Activated naive CD4-positive, alpha-beta T cell (primary cell): ENCODE measurements at places on chromosomes 1 and 21.

DNA sequence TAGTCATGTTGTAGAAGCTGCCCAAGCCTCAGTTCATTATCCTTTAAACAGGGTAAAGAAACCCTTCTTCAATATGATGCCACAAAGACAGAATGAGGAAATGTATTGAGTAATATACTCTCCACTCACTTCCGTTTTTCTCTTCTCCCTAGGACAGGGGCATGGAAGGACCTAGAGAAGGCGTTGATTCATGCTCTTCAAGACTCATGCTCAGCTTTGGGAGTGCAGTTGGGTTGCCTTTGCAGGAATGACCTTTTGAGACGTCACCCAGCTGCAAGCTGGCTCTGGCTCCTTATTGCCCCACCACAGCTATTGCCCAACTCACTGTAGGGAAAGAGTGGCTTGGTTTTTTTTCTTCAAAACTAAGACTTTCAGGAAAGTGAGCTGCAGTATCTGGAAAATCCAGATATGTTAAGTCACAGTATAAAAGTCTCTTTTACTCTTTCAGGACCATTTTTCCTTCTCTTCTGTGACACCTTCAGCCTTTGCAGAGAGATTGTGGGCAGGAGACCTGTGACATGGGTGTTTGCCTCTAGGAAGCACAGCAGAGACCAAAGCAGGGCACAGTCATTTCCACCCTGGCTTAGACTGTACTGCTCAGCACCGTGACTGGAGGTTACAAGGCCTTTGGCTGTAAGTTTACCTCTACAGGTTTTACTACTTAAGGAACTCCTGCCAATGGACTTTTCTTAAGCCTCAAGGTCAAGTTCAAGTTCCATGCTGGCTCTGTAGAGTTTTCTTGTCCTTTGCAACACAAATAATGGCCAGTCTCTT, 39.5 kb downstream of the XCL2 start:
- DNase-seq, result no peak

DNA sequence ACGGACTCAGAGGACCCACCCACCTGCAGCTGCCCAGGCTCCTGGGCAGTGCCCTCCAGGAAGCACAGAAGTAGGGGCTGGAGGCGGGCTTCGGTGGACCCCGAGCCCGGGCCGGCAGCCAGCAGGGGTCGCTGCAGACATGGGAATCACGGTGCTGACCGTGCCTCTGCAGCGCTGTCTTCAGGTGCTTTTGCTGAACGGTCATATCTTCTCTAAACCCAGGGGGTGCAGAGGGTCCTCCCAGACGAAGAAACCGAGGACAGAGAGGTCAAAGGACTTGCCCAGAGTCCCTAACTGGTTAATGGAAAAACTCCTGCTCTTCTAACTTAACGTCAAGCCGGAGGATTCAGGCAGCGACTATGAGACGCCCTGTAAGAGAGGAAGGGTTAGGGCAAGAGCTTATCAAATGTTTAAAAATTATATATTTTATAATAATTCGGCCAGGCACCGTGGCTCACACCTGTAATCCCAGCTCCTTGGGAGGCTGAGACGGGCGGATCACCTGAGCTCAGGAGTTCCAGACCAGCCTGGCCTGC, 21.5 kb upstream of the LEFTY2 start:
- DNase-seq, result peak; percentile 9

- DNase-seq, result no peak
These were observed 192.5 kb downstream of the FOXD2 start for GRCh38 chr1:47630346-47630745.

- no peak for DNase-seq
These were observed 564.3 kb downstream of the USP25 start for GRCh38 chr21:16294128-16294527.

- DNase-seq, result no peak
These were observed 938.9 kb upstream of the ADGRL4 start for GRCh38 chr1:79945391-79945790.

DNA sequence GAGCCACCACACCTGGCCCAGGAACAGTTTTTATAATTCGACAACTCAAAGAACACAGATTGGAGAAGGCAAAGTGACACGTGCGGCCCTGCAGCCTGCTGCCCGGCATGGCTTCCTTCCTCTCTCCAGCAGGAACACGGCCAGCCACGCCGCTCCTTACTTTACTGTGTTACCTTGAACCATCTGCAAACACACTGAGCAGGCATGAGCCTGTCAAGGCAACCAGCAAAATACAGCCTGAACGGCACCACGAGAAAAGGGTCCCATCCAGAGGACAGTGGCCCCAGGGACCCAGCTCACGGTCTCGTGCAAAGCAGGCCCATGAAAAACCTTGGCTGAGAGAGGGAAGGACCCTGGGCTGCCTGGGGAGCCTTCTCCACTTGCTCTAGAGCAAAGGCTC, 38.8 kb downstream of the NPHP4 start:
- no peak for DNase-seq

DNA sequence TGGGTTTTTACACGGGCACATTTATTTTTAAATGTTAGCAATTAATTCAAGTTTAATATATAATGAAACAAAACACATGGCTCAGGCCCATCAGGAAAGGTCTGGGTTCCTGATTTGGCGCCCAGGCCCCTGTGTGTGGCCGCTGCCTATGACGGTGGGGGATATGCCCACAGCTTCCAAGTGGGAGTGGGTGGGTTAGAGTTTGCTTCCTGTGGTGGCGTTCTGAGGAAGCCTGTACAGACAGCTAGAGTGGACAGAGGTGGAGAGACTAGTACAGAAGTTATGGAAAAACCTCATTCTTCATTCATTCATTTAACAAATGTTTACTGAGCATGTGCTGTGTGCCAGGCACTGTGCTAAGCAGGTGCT, 22.4 kb upstream of the EPS8L3 start:
- DNase-seq, result no peak

- no peak for DNase-seq
These were observed 739.3 kb downstream of the LTN1 start for GRCh38 chr21:28253338-28253737.

GRCh38 chr1:116521186-116521585, 49.6 kb downstream of the CD58 start:
- DNase-seq, result no peak

DNA sequence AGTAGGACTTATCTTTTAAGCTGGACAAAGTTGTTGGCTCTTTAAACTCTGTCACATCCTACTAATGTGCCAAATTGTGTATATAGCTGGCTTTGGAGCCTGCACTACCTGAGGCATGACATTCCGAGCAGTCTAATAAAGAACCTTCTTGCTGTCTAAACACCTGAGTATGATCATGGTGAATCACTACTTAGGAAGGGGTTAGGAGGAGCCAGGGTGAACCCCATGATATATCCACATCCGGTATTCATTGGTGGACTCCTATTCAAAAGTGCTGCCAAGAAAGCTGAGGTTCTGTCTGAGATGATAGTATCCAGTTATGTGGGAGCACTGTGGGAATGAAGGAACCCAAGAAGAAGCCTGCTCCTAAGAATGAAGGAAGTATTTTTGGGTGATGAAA, 27.1 kb downstream of the CRNN start:
- DNase-seq, result no peak

DNA sequence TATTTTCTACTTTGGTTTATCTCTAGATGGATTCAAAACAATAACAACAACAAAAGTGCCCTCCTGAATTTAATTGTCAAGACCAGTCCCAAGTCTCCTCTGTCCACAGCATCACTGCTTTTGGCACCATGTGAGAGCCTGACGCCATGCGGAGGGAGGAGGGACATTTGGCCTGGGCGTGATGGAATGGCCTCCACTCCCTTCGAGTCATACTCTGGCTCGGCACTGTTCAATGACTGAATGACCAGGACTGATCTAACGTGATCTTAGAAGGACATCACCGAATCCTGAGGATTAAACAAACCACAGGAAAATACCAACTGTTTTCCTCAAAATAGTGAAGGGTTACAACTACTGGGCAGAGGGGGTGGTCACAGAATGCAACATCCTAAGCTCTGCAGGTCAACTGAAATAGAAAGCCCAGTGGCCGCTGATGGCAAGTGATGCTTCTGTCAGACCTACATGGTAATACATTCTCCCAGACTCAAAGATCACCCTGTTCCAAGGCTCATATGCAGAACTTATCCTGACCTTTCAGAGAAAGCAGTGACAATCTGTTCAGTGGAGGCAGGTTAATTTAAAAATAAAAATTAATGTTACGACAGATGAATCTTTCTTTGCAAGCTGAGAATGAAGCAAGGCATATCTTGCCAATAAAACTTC, 19.1 kb downstream of the SRSF4 start:
- DNase-seq, result no peak

GRCh38 chr1:116694524-116694923, 27.0 kb upstream of the IGSF3 start:
- DNase-seq, result no peak

GRCh38 chr1:11448373-11449099, 30.4 kb upstream of the DISP3 start:
- DNase-seq, result no peak

- DNase-seq, result no peak
These were observed 67.7 kb downstream of the PIK3R3 start for GRCh38 chr1:46064708-46065107.

DNA sequence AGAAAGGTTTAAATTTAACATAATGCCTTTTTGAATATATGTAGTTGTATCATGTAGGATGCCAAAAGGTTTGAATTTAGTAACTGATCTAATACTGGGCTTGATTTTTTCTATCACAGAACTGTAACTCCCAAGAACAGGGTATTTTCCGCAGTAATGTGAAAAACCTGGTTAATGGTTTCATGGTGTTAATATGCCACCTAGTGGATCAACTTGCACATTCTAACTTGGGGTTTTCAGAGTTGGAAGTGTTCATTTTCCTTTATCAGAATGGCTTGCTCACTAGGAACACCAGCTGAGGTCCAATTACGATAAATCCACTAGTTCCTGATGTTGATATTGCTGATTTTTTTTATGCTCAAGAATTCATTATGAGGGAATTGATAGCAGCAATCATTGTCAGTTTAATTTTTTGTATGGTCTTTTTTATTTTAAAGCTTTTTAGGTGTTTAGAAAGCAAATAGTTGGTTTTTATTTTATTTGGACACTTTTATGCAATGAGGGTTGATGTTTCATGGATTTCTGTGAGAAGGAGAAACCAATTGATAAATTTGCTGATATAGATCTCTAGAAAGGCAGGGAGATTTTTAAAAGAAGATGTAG, 157.2 kb downstream of the PLA2G4A start:
- DNase-seq, result no peak

DNA sequence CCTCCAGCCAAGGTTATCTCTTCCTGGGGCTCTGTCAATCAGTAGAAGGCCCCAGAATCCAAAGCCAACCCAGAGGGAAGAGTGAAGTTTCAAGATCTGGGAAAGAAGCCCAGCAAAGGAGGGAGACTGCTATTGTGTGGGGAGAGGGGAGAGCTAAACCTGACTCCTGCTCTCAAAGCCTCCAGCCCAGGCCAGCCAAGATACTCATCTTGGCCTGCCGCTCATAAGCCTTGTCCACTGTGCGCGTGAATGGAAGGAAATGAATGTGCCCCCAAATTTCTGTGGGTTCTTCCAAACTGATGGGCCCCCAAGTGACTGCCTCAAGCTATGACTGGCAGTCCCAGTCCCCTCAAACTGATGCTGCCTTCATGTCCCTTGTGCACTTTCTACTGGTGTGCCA, 2.0 kb downstream of the PLXNA2 start:
- no peak for DNase-seq

DNA sequence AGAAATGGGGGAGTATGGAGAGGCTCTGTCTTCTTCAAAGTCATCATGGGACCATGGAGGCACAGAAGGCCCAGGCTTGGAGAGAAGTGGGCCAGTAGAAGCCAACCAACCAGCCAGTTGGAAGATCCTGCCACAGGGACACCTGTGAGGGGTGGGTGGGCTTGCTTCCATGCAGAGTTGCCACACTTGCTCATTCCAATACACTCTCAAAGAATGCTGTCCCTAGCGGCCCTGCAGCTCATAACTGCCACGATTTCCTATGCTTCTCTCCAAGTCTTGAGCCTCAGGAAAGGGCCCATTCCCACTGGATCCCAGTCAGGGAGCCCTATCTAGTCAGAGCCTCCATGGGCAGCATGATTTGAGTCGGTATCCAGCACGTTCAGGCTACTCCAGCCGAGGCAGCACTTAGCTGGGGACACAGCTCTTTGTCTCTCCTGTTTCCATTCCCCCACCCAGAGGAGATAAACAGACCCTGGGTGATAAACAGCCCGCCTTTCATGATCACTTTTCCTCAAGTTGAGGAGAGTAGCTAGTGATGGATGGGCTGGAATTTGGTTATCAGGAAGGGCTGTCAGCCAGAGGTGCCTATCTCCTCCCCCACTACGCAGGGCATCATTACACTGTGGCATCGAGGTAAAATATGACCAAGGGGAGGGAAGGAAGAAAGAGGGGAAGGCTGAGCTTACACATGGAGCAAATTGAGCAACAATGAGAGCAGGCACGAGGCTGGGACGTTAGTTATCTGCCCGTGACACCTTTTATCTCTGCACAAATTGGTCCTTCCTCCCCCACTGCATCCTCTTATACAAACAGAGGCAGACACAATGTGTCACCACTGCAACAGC, 64.6 kb downstream of the ERI3 start:
- no peak for DNase-seq

- DNase-seq, result no peak
These were observed 39.1 kb downstream of the TYW3 start for GRCh38 chr1:74771913-74772515.

- DNase-seq, result no peak
These were observed 29.5 kb upstream of the RGS4 start for GRCh38 chr1:163039707-163040093.

DNA sequence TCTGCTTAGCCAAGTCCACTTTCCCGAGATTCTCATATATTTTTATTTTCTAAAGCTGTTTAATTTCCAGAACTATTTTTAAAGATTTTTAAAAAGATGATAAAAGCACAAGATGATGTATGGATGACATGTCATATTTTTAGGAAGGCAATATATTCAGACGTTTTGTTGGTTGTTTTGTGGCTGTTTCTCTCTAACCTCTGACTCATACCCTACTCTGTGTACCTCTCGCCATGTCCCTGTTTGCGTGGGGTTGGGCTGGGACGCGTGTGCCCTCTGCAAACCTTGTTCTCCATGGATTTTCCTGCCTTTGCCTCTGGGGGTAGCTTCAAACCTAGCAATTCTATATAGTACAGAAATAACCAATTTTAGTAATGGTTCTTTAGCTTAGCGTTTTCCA, 132.0 kb downstream of the GALNT2 start:
- DNase-seq, result no peak

- no peak for DNase-seq
These were observed 338.2 kb downstream of the ASTN1 start for GRCh38 chr1:176826265-176826664.

DNA sequence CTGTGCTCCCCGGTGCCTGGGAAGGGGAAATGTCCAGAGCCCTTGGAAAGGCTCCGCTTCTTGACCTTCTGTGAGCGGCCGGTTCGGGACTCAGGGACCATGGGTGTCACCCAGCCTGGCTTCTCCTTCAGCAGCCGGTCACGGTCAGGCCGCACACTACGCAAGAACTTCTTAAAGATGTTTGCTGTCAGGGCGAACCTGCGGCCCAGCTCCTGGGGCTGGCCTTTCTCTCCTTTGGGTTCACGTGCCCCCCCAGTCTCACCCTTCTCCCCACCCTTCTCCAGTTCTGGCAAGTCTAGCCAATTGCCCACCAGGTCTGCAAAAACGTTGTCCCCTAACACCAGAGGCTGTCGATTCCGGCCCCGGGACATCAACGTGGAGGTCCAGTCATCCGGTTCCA, 12.1 kb downstream of the INKA2 start:
- DNase-seq, result no peak
